Neural crest cell (in vitro differentiated cells): ENCODE measurements at places on chromosomes 3 and 15. TPM values are rescaled to one million over a fixed set of nuclear protein-coding genes. Genes with fewer than 3 reads are reported as not detected.

DNA sequence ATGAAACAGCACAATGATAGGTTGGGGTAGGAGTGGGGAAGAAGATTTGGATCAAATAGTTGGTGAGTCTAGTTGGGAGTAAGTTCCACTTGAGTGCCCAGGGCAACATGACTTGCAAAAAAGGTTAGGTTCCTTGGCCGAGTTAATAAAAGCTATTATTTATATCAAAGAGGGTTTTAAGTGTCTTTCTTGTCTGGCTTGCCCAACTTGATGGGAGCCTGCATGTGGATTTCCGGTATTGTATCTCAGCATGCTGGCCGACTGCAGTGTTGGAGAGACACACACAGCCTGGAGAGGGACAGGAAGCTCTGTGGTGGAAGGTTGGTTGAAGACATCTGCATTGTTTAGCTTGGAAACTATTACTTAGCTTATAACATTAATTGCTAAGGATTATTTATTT is 449.5 kb upstream of the TBL1XR1 start:
- DNase-seq: no peak
- H3K4me1 ChIP-seq: peaks cover 21% of the 10 kb centered on the region
- no peak overlapping the region for H3K27ac ChIP-seq
- no peak overlapping the region for H3K4me3 ChIP-seq
- H3K36me3 ChIP-seq: no peaks in the 10 kb centered on the region
- H3K27me3 ChIP-seq: no peaks in the 10 kb centered on the region

DNA sequence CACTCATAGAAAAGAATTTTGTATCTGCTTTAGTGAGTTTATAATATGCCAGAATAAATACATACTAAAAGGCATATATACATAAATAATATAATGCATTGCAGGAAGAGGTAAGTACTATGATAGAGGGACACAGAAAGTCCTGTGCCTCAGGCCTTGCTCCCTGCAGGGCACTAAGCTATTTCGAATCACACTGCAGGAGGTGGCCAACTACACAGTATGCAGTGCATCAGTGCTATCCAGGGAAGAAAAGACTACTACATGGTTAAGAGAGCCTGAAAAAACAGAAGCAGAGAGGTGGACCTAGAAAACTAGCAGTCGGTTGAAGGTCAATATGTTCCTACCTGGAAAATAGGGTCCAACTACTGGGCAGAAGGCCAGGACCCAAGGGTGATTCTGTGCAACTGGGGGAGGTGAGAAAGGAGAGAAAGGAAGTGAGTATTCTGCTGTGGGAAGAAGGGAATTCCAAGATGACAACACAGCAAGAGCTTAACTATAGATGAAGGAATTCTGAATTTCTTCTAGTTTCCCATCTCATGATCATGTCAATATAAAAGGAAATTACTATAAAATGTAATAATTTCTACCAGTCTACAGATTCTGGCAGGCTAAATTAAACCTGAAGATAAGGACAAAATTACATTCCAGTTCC is 218.0 kb downstream of the ZBTB20 start:
- peaks cover 4% of the 10 kb centered on the region for H3K36me3 ChIP-seq
- no peaks in the 10 kb centered on the region for H3K27me3 ChIP-seq
- H3K27ac ChIP-seq: no peak overlapping the region

The HCLS1 gene
- total RNA-seq: 0.45 and 0.54 TPM in 2 replicates

GRCh38 chr3:110459021-110459420 is 612.6 kb upstream of the NECTIN3 start:
- no peak overlapping the region for H3K4me3 ChIP-seq
- DNase-seq: no peak
- H3K4me1 ChIP-seq: no peaks in the 10 kb centered on the region
- peaks cover 6% of the 10 kb centered on the region for H3K36me3 ChIP-seq
- H3K27ac ChIP-seq: no peak overlapping the region

- H3K4me1 ChIP-seq: no peaks in the 10 kb centered on the region
- H3K27me3 ChIP-seq: no peaks in the 10 kb centered on the region
- peaks cover 31% of the 10 kb centered on the region for H3K36me3 ChIP-seq
- peak overlapping the region; percentile 67 for H3K27ac ChIP-seq
These were observed 17.0 kb downstream of the EOGT start for GRCh38 chr3:68996356-68996995.

The ROBO2 gene
- 26.0 and 27.9 TPM in 2 replicates for total RNA-seq

DNA sequence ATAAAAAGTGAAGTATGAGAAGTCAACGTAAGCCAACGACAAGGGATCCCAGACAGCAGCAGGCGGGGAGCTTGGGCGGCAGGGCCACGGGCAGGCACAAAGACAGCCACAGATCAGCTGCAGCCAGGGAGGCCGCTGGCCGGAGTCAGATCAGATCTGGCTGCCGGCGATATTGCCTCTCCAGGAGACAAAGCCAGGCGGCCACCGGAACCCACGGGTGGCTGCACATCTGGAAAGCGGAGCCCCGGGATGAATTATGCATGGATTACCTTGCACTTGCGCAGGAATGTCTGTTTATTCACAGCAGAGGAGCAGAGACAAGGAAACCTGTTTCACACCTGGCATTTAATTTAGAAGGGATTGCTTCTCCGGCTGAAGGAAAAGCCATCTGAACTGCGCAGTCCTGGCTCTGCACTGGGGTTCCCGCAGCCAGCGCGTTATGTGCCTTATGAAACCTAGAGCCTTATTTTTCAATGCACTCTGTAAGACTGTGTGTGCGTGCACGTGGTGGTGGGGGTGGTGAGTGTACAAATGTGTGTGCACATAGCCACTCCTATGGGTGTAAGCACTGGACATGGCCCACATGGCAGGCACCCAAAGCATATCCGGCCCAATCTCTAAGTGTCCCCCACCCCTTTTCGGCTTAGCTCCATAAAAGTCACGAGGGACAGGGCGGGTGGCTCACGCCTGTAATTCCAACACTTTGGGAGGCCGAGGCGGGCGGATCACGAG is 427.8 kb upstream of the MCTP2 start:
- no peak overlapping the region for H3K4me3 ChIP-seq
- no peak for DNase-seq
- H3K27ac ChIP-seq: no peak overlapping the region
- peaks cover 18% of the 10 kb centered on the region for H3K4me1 ChIP-seq

- no peaks in the 10 kb centered on the region for H3K27me3 ChIP-seq
- no peaks in the 10 kb centered on the region for H3K36me3 ChIP-seq
- no peak overlapping the region for H3K4me3 ChIP-seq
- no peak overlapping the region for H3K27ac ChIP-seq
These were observed 12.1 kb upstream of the THSD4 start for GRCh38 chr15:71103102-71103676.

The CACNA2D3 gene
- total RNA-seq: 0.34 and 0.82 TPM in 2 replicates

DNA sequence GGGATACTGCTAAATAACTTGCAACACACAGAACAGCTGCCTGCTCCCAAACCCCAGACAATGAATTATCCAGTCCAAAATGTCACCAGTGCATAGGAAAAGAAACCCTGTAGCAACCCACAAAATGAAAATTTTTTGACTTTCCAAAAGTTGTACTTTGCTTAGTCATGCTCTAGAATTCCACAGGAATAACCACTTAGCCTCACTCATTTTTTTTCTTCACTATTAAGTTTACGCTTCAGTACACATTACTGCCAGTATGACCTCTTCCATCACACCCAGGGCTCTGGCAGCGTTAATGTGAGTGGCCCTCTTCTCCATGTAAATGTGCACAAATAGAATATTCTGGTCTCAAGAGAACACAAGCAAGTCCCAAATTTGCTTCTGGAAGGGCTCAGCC is 259.8 kb downstream of the MAGI1 start:
- no peak for DNase-seq
- no peaks in the 10 kb centered on the region for H3K36me3 ChIP-seq
- no peak overlapping the region for H3K27ac ChIP-seq
- H3K4me3 ChIP-seq: no peak overlapping the region

DNA sequence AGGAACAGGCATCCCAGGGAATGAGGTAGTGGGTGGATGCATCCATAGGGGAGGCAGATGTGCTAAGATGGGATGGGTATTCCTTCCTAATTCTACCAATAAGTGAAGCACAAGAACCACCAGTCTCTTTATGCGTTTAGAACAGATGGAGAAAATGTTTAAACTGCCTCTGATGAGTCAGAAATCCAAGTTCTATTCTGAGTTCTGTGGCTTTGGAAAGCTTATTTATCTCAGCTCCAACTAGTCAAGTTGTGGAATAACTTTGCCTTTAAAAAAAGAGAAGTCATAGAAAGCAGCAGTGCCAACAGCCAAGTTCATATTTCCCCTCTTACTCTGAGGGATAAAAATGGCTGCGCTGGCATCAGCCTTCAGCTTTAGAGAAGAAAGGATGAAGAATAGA is 761.7 kb downstream of the IGSF11 start:
- no peaks in the 10 kb centered on the region for H3K27me3 ChIP-seq
- no peaks in the 10 kb centered on the region for H3K4me1 ChIP-seq
- no peak overlapping the region for H3K27ac ChIP-seq

The CCDC191 gene
- 4.5 and 5.4 TPM in 2 replicates for total RNA-seq

DNA sequence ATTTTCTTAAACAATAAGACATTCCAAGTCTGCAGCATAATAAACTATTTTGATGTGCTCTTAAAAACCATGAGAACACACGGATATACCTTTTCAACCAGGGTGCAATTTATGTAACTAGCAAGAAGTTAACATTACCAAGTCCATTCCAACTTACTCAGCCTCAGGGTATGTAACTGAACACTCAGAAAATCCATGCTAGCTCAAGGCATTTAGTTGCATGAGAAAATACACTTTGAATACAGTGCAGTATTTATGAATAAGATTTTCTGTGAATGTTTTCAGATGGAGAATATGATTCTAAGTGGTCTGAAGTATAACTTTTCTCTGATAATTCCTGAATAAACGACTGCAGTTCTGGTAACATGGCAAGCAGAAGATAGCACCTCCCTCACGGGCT is 124.3 kb downstream of the SNRK start:
- no peak overlapping the region for H3K4me3 ChIP-seq
- no peak overlapping the region for H3K27ac ChIP-seq
- no peaks in the 10 kb centered on the region for H3K36me3 ChIP-seq
- peaks cover 7% of the 10 kb centered on the region for H3K4me1 ChIP-seq

GRCh38 chr3:2879023-2879422 is 231.2 kb downstream of the IL5RA start:
- no peaks in the 10 kb centered on the region for H3K27me3 ChIP-seq
- H3K27ac ChIP-seq: no peak overlapping the region
- peaks cover 6% of the 10 kb centered on the region for H3K4me1 ChIP-seq
- no peak for DNase-seq

DNA sequence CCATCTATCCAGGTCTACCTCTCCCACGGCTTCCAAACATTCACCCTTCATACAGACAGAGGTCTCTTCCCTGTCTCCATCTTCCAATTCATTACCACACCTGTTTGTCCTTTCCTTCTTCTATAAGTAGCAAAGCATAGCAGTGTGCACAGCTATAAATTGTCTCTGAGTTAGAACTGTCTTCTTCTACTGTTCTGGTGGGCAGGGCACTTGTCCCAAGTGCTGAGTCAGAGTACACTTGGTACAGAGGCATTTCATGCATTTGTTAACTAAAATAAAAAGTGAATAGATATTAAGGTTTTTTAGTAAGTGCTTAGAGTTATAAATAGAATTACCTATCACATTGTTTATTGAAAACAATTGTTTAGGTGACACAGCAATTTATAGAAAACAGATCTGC is 150.1 kb upstream of the CCDC54 start:
- no peak overlapping the region for H3K4me3 ChIP-seq
- H3K36me3 ChIP-seq: no peaks in the 10 kb centered on the region
- no peaks in the 10 kb centered on the region for H3K27me3 ChIP-seq
- DNase-seq: no peak
- no peaks in the 10 kb centered on the region for H3K4me1 ChIP-seq

DNA sequence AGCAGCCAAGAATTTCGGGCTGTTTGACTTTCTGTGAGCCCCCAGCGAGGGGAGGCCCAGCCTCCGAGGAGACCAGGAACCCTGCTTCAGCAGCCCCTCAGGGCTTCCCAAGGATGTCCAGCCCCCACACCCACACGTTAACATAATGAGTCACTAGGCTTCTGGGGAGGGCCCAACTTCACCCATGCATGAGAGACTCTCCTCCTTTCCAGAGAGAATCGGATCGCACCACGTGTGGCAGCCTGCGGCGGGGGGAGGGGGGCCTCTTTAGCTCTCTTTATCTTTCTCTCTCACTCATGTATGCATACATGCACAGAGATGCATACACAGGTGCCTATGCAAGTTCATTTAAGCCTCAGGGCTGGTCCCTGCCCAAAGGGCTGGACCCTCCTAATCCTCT is 3.1 kb upstream of the AP2M1 start:
- peaks cover 21% of the 10 kb centered on the region for H3K4me1 ChIP-seq
- peaks cover 14% of the 10 kb centered on the region for H3K36me3 ChIP-seq
- DNase-seq: no peak
- H3K27ac ChIP-seq: no peak overlapping the region
- peak overlapping the region; percentile 41 for H3K4me3 ChIP-seq

GRCh38 chr15:48001393-48002039 is 119.3 kb upstream of the SLC24A5 start:
- H3K27ac ChIP-seq: no peak overlapping the region
- no peak overlapping the region for H3K4me3 ChIP-seq

GRCh38 chr15:50119063-50120040 is at the start of gene ATP8B4:
TSS of gene ATP8B4 (minus strand) at chr15:50119233. CDS start at chr15:50106966, 12,267 bp downstream.
- H3K4me1 ChIP-seq: peaks cover 7% of the 10 kb centered on the region
- no peaks in the 10 kb centered on the region for H3K36me3 ChIP-seq
- H3K4me3 ChIP-seq: no peak within 1 kb of the TSS
- H3K27ac ChIP-seq: no peak within 1 kb of the TSS

The TAGLN3 gene
- total RNA-seq: 62.6 and 70.2 TPM in 2 replicates
